ENCODE measurements at places on chromosomes 7 and 10. TPM values are rescaled to one million over a fixed set of nuclear protein-coding genes. Genes with fewer than 3 reads are reported as not detected.
A peak's percentile ranks its signal among the peaks of the same experiment; 100 is the strongest.

Gene RET
- total RNA-seq: 0.84 TPM

Gene LRRC4
- 0.96 TPM for total RNA-seq

Gene ACTL6B
- not detected for total RNA-seq

Gene ZCCHC24
- total RNA-seq: 47.1 TPM

Gene OR6B1
- total RNA-seq: not detected

Gene PIP
- not detected for total RNA-seq

Gene PDZD7
- 0.28 TPM for total RNA-seq

Gene RSPH10B
- total RNA-seq: 0.24 TPM

Gene CYP3A7
- 0.56 TPM for total RNA-seq

- no peak for DNase-seq
Observed at GRCh38 chr7:143416565-143417149, 8.0 kb upstream of the EPHA1 start.

DNA sequence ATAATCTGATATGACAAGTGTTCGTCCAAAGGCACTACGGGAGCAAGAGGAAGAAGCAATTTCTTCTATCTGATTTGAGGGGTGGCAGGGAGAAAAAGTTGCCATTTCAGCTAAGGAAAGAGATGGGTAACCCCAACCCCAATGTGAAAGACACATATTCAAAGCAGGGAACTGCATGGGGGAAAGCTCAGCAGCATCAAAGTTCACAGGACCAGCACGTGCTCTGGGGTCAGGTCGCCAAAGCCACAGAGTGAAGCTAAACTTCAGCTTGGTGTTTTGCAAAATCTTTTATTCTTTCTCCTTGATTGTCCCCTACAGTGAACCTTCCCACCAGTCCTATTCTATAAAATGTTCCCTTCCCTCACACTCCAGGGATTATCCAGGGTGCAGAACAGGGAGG lies 112.8 kb upstream of the PPP2R2D start:
- no peak for DNase-seq

- no peak for DNase-seq
Observed at GRCh38 chr7:98982686-98983085, 104.4 kb downstream of the TRRAP start.

DNA sequence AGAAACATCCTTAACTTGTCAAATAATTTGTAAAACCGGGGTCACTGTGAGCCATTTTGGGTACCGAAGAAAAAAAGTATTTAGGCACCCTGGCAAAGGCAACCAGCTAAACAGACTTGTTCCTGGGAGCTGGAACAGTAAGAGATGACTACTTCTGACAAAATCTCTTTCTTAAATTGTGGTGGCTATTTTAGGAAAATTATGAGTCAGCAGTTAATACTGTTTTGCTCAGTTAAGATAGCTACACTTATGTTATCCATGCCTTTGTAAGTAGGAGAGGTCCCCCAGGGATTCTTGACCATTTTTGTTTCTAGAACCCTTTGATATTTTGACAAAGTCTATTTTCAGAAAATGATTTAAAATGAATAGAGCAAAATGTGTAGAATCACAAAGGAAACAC lies 68.7 kb downstream of the TAX1BP1 start:
- DNase-seq: no peak

DNA sequence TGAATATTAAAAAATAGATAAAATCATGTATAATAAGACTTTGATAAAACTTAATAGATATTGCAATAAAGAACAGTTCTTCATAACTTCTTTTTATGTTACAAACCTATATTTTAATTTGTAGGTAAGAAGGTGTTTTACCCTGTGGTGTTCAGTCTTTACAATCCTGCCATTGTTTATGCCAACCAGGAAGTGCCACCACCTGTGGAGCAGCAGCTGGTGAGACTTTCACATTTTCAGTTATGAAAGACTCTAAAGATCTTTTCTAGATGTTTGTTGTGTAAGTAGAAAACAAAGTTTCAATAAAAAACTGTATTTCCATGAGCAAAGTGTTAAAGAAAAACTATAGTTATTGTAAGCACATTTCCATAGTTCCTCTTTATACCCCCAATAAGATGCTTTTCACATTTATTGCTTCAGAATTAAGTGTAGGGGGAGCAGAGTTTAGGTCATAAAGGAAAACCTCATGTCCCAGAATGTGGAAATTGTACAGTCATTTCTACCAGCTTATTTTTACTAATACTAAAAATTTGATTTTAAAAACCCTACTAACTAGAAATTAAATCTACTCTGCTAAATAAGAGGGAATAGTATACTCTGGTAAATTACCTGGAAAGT lies 28.7 kb downstream of the CSGALNACT2 start:
- DNase-seq: no peak

- DNase-seq: no peak
Observed at GRCh38 chr10:95655571-95656290, 780 bp downstream of the ALDH18A1 start.

- DNase-seq: no peak
Observed at GRCh38 chr10:48240196-48240595, 34.3 kb downstream of the FRMPD2 start.

DNA sequence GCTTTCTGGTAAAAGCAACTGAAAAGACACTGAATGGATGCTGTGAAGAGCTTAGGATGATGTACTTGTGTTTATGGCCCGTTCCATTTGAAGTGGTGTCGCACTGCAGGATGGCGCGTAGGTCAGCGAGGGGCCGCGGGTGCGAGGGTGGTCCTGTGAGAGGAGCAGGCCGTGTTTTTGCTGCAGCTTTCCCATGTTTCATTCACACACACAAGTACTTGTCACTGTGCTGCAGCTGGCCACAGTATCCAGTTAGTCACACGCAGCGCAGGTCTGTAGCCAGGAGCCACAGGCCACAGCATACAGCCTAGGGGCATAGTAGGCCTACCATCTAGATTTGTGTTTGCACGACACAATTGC lies 23.2 kb downstream of the WIPI2 start:
- DNase-seq: no peak

DNA sequence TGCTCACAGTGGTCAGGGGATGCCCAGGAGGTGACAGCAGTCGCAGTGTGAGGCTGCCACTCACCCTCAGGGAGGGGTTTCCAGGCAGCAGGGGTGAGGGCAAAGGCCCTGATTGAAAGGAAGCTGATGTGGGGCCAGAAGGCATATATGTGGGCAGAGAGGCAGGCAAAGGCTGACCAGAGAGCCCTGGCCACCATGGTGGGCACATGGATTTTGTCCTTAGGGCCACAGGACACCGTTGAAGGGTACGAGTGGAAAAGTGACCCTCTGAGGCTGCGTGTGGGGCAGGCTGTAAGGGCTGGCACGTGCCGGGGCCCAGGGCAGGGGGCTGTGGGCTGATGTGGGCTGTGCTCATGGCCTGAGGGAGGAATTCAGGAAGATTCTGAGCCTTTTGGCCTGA lies 57.5 kb upstream of the ZNF32 start:
- DNase-seq: no peak

DNA sequence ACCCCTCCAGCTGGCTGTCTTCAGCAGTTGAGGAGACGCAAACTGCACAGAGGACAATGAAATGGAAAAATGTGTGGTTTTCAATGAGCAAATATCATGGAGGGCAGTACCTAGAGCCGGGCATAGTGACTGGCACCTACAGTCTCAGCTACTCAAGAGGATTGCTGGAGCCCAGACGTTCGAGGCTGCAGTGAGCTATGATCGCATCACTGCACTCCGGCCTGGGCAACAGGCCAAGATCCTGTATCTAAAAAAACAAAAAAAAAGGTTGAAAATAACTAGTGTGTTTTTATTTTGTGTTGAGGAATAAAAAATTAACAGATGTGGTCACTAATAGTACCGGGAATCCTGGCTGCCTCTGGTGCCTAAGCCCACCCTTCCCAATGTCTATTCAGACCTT lies 345.5 kb downstream of the GALNT17 start:
- no peak for DNase-seq

- DNase-seq: no peak
Observed at GRCh38 chr10:122099562-122099961, 110.6 kb downstream of the TACC2 start.

- no peak for DNase-seq
Observed at GRCh38 chr10:13915710-13916109, 328.9 kb downstream of the PRPF18 start.

GRCh38 chr7:117124591-117125220 lies 171.4 kb downstream of the ST7 start:
- DNase-seq: peak; percentile 61

GRCh38 chr7:64541438-64542359 lies 21.2 kb downstream of the ZNF680 start:
- DNase-seq: no peak

DNA sequence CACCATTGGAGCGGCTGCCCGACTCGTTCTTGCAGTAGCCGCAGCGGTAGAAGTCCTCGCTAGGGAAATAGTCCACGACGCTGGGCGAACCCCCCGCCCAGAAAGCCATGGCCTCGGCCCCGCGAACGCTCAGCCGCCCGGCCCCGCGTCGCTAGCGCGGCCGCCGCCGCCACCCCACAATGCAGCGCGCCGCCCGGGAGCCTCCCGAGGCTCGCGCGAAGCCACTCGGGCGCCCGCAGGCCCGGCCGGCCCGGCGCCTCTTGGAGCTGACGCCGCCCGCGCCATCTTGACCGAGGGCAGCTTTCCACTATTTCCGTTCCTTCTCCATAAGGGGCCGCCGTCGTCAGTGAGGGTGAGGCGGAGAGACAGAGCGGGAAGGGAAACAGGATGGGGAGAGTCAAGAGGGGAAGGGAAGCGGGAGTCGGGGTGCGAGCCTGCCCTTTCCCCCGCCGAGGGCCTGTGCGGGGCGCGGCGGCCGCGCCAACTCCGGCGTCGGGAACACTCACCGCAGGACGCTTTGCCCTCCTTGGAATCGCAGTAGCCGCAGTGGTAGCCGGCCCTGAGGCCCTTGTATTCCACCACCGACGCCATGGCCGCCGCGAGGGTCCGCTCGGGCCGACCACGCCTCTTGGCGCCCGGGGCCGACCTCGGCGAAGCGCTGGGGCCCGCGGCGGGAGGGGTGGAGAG lies at the start of gene ATE1:
ATE1 (minus strand) TSS at position 191 of the 687 bp plus-strand sequence; CDS start at position 109, 82 bp downstream.
- DNase-seq: peak; percentile 61

- no peak for DNase-seq
Observed at GRCh38 chr7:128938544-128939074, 882 bp downstream of the IRF5 start.

DNA sequence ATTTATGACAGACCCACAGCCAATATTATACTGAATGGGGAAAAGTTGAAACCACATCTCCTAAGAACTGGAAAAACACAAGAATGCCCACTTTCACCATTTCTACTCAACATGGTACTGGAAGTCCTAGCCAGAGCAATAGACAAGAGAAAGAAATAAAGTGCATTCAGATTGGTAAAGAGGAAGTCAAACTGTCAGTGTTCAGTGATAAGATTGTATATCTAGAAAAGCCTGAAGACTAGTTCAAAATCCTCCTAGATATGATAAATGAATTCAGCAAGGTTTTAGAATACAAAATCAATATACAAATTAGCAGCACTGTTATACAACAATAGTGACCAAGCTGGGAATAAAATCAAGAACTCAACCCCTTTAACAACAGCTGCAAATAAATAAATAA lies 6.9 kb upstream of the ZNF138 start:
- no peak for DNase-seq

- no peak for DNase-seq
Observed at GRCh38 chr10:85238676-85239075, 910.3 kb downstream of the CCSER2 start.

GRCh38 chr10:117345143-117345542 lies 30.1 kb downstream of the PDZD8 start:
- no peak for DNase-seq

DNA sequence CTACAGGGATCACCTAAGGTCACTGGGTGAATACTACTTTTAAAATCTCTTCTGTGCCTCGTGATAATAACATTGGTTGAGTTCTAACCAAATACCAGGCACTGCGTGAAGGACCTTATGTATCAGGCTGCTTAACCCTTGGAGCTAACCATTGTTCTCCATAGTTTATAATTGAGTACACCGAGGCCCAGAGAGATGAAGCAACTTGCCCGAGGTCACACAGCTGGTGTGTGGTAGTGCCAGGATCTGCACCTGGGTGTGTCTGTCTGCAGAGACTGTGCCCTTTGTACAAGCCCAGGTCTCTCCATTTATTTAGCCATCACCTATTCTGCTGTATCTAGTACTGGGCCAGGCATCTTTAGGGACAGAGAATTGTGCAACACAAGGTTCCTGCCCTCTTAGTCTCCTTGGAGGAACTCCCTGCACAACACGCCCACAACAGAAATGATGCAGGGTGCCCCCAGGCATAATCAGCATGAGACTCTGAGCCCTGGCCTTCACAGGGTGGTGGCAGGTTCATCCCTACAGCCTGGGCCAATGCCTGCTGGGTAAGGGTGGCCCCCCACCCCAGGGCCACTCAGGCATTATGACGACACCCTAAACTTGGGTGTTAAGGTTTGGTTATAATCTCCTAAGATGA lies 31.5 kb downstream of the UNC5B start:
- DNase-seq: no peak

GRCh38 chr7:55077561-55078410 lies 59.0 kb downstream of the EGFR start:
- DNase-seq: no peak

GRCh38 chr10:129045599-129045998 lies 421.4 kb upstream of the MGMT start:
- no peak for DNase-seq

Data from omental fat pad (tissue), 4 donors.